ENCODE measurements at places on chromosomes 11 and 22.

- no peak for DNase-seq
Measured at GRCh38 chr11:107821199-107821927, 37.2 kb downstream of the SLC35F2 start.

DNA sequence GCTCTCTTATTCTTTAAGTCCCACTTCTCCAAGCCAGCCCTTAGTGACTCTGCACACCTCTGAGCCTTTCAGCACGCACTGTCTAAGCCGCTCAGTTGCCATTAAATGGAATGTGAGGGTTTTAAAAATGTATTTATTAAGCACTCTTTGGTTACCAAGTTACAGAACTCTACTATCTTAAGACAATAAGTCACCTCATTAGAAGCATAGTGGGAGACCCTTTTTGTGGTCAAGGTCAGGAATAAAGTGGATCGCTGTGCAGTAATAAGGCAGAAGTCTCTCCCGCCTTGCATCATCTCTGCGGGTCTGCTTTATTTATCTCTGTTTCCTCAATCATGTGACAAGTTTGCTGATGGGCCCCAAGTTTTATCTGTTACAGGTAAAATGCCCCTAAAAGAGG lies 11.9 kb downstream of the SLC25A18 start:
- DNase-seq: no peak

DNA sequence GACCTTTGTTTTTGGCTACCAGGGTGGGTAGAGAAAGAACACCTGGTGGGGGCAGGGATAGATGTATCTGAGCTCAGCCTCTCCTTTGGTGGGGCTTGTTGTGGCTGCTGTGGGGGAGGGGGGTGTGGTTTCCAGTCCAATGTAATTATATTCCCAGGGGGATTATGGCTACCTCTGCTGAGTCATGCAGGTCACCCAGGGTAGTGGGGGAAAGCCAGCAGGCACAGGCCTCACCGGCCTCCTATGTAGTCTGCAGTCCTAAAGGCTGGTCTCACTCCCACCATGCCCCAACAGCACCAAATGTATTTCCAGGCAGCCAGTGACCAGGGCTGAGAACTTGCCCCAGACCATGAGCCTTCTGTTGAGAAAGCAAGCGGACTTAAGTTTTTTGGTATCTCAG lies 119.6 kb downstream of the DYNC2H1 start:
- no peak for DNase-seq

GRCh38 chr22:44204739-44205515 lies 24.2 kb downstream of the PARVG start:
- DNase-seq: no peak

DNA sequence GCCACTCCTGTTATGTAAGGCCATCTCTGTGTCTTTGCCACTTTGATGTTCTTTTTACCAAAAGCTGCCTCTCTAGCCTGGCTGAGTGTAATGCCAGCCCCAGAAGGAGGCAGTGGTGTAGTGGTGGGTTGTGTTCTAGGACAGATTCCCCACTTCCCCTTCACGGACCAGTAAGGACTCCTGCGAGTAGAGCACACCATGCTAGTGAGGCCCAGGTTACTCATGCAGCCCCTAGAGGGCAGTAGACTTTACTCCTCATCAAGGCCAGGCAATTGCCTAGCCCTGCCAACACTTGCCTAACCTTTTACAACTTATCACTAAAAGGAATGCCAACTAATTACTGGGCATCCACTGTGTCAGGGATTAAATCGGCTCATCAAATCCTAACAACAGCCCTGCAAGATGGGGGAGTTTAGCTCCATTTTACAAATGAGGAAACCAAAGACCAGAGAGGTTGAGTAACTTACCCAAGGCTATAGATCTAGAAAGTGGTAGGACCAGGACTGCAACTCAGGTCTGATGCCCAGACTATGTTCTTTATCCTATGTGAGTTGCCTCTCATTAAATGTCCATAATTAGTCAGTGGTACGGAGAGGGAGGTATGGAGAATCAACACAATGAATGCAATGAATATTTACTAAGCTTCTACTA lies 75.3 kb downstream of the APIP start:
- DNase-seq: no peak

- no peak for DNase-seq
Measured at GRCh38 chr11:34263441-34264091, 94.2 kb downstream of the ABTB2 start.
